ENCODE measurements at places on chromosomes 1 and 21.

GRCh38 chr1:45326627-45327623 is at the start of gene HPDL:
Gene HPDL, plus strand, starts transcription at chr1:45326895. Its CDS starts 254 bp downstream, at chr1:45327149.
- no peak for DNase-seq

- no peak for DNase-seq
These were observed at the start of gene FAM3B for GRCh38 chr21:41316200-41317062. Gene FAM3B, plus strand, starts transcription at chr21:41316801. Its CDS starts 79 bp downstream, at chr21:41316880.

DNA sequence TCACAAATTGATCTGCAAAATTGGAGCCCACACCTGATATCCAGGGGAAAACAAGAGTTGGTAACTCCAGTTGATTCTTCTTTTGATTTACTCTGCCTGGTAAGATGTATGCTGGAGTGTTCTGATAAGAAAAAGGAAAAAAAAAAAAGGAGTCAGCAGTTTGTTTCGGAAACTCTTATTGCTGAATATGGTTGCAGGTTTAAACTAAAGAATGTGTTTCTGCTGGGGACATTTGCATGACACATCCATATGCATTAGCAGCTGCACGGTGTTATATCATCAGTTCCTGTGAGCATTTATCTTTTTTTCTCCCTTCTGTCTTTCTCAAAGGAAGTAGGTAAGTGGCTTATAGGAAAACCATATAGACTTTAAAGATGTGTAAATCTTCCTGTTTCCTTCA is 418.5 kb upstream of the ESRRG start:
- no peak for DNase-seq

DNA sequence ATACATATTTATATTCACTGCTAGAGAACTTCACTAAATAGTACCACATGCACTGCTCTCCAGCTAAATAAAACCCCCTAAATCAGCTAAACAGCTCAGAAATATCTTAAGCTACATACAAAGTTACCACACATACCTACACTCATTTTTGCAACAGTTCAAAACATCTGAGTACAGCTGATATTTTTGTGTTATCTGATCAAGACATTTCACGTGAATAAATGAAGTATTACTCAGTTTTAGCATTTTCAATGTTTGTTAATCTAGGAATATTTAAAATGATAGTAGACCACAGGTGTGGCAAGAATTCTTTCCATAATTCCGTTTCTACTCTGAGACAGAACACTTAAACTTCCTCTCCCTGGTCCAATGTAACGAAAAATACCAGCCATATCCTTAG is 20.8 kb downstream of the EVI5 start:
- no peak for DNase-seq

GRCh38 chr1:11126569-11126968 is 26.9 kb upstream of the EXOSC10 start:
- no peak for DNase-seq

- no peak for DNase-seq
These were observed 62.2 kb upstream of the TINAGL1 start for GRCh38 chr1:31514117-31514516.

DNA sequence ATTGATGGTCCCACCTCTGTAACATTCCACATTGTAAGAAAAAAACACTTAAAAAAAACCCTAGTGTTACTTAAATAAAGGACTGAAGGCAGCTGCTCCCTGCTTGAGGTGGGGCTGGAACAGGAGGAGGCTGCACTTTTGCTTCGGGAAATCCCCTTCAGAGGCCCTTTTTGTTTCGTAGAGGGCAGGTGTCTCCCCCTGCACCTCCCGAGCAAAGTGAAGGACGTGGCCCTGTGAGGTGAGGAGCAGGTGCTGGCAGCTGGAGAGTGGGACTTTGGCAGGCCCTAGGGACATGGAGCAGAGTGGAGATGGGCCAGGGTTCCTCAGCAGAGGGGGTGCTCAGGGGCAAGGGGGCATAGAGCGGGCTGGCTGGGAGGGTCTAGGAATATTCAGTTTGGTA is 33.4 kb upstream of the WNT4 start:
- no peak for DNase-seq

- DNase-seq: no peak
These were observed 12.9 kb downstream of the FAAH start for GRCh38 chr1:46406881-46407608.

DNA sequence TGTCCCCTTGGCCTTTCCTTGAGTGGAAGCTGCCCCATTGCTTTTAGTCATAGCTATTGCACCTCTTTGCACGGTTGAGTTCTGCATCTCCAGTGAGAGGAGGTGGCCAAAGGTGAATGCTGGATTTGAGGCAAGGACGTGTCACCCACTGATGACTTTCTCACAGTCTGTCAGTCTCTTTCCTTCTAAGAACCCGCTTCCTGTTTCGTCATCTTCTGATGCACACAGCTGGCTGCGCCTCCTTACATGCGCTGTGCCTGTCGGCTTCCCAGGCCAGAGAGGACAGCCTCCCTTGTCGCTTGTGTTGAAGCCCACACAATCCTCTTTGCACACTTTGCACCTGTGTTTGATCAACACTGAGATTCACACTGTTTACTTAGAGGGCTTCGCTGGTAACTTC is 41.8 kb upstream of the PWP2 start:
- no peak for DNase-seq

GRCh38 chr1:119330466-119331189 is 38.0 kb upstream of the HAO2 start:
- DNase-seq: peak; percentile 33

- no peak for DNase-seq
These were observed 36.7 kb upstream of the MTF2 start for GRCh38 chr1:93042187-93043056.

DNA sequence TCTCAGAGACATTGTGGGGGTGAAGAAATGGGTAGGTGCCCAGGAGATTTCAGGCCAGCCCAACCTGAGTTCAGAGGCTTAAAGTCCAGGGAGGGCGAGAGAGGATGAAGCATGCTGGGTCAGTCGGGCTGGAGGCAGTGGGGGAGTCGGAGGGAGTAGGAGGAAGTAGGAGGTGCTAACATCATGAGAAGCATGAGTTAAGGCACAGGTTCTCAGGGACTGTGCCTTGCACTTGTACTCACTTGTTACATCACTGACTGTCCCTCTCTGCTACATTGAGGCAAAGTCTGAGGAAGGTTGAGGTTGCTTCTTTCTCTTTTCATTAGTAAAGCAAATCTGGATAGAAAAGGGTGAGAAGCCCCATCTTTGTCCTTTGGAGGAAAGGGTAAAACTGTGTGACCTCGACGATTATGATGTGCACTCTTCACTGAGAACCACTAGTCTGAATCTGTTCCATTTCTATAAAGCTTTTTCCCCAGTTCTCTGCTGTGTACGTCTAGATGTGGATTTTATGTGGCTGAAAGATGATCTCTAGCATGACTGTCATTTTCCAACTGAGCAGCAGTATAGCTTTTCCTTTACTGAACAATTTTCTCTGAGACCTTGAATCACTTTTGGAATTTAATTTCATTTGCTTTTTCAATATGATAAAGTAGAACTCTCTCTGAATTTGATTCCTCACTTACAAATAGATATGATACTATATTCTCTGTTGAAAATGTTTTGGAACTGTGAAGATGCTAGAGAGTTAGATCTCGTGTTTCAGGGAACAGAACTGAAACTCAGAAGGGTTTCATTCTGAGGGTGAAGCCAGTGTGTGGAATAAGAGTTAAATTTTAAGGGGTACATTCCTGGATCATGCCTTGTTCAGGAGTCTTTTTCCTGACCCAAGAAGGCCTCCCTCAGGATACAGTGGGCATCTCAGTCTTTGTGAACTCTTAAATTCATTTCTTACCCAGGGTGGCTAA is 94.6 kb downstream of the FGGY start:
- DNase-seq: no peak

DNA sequence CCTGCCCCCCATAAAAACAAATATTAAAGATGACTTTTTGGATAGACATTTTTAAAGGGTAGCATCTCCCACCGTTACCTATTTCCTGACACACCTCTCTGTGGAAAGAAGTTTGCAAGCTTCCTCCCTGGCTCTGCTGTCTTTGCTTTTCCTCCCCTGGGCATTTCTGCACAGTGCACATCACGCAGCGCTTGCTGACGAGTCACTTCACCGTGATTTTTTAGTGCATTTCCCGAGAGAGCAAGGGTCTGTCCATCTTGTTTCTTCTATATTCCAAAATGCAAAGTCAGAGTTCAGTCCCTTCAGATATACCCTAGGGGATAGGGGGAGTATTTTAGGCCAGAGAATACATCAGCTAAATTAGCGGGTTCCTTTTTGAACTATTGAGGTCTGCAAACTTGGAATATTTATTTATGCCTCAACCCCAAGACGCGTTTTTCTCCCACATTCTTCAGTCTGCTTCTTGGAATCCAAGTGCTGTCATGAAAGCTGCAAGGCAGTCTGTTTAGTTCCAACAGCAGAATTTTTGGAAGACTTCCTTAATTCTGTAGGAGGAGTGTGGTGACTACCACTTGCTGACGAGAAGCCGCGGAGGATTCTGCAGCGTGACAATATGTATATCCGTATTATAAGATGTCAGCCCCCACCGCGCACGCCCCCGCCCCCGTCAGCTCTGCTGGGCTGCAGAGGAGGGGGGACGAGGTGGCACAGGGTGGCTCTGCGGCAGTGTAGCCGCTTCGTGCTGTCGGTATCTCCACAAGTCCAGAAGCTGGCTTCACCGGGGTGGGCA is 22.4 kb downstream of the SMYD2 start:
- DNase-seq: no peak

GRCh38 chr1:207519505-207520399 is 23.8 kb downstream of the CR1 start:
- DNase-seq: no peak

Measured in AG04449 (cell line).